ENCODE measurements at places on chromosomes 11 and 22.
A peak's percentile ranks its signal among the peaks of the same experiment; 100 is the strongest.

- DNase-seq: peak; percentile 18
Measured at GRCh38 chr11:114762408-114762807, 84.1 kb downstream of the NXPE2 start.

- no peak for DNase-seq
Measured at GRCh38 chr22:29148036-29148435, 57.7 kb upstream of the EMID1 start.

DNA sequence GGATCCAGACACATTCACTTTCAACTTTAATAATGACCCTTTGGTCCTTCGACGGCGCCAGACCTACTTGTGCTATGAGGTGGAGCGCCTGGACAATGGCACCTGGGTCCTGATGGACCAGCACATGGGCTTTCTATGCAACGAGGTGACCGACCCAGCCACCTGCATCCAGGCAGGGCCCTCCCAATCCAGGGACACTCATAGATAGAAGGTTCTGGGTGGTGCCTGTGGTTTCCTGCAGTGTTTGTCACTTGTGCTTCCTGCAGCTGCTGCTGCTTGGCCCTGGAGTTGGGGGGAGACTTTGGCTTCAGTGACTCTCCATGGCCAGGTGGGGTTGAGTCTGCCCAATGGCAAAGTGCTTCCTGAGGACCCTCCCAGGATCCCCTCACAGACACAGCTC is 7.3 kb downstream of the APOBEC3B start:
- no peak for DNase-seq

GRCh38 chr11:62921573-62922188 is 518 bp upstream of the CHRM1 start:
- peak; percentile 47 for DNase-seq

DNA sequence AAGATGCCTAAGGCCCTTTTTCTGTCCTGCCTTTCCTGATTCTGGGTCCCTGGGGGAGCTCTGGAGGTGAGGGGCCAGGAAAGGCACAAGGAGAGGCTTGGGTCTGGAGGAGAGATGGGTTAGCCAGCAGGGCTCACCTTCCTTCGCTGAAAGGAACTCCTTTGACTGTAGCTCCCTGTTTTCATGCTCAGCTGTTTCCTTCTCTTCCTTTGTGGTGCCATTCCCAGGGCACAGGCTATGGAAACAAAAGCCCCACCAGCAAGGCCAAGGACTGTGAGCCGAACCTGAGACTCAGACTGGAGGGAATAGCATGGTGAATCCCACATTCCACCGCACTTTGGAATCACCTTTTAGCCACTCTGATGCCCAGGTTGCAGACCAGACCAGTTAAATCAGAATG is 10.5 kb downstream of the SLC43A3 start:
- no peak for DNase-seq

DNA sequence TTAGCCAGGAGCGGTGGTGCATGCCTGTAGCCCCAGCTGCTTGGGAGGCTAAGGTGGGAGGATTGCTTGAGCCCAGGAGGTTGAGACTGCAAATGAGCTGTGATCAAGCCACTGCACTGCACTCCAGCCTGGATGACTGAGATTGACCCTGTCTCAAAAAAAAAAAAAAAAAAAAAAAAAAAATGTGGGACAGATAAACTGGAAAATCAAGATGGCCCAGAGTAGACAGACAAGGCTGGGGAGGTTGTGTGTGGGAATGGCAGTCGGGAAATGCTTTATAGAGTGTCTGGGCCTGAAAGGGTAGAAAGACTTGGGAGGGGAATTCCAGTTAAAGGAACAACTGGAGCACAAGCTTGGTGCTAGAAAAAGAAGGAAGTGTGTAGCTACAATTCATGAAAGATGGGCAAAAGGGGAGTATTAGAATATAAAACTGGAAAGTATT is 18.2 kb upstream of the WDR74 start:
- no peak for DNase-seq

GRCh38 chr22:32058656-32059260 is 15.7 kb downstream of the SLC5A1 start:
- no peak for DNase-seq

DNA sequence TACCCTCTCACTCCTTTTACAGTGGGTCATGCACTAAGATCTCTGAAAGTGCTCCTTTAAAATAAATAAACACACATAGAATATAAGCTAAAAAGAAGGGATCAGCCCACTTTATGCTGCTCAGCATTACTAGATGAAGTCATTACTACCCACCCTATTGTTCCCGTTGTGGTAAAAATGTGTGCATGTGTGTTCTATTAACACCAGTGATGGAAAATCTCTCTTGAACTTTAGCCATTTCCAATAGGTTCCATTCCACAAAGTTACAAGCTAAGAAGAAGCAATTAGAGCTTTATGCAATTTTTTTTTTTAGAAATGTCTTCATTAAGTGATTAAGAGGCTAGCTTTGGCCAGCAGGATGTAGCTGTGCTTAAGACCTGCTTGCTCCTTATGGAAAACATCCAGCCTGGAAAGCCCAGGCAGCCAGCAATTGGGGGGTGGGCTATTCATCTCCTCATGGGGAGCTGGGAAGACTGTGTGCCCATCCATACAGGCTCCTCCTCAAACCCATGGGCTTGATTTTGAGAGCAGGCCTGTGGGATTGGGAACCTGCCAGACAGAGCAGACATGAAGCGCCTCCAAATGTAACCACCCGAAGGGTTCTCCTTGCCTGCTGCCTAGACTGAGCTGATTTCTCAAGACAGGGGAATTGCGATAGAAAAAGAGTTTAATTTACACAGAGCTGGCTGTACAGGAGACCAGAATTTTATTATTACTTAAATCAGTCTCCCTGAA is 92.9 kb upstream of the PARVA start:
- no peak for DNase-seq

DNA sequence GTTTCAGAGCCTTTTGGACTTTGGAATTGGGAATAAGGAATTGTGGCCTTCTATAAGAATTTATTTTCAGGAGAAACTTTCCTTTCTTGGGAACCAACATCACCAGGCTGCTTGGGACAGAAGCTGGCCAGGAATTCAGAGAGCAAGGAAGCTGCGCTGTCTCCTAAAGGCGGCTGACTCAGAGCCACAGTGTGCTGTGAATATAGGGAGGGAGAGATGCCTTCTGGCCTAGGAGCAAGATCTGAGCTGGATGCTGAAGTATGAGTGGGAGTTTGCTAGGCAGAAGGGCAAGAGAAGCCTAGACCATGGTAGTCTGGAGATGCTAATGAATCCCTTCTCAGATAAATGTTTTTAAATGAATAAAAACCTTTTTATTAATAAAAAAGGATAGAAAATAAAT is 213.7 kb upstream of the TBCEL start:
- no peak for DNase-seq

DNA sequence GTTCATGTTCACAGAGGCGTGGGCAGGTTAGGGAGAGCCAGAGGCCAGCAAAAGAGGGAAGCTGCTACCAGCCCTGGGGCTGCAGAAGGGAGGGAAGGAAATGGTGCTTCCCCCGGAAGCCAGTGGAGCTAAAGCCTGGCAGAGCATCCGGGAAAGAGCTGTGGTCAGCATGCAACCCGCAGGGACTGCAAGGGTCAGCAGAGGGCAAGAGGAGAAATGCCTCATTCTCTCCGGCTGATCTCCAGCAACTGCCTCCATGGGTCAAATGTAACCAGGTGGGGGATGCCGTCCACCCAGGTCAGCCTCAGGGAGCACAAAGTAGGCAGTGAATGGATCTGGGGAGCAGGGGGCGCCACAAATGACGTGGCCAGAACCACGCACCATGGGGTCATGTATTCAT is 36.9 kb upstream of the PRR5 start:
- DNase-seq: peak; percentile 47

GRCh38 chr11:43925063-43925931 is 17.1 kb upstream of the C11orf96 start:
- no peak for DNase-seq

GRCh38 chr11:7523416-7524210 is 9.8 kb downstream of the PPFIBP2 start:
- DNase-seq: no peak

DNA sequence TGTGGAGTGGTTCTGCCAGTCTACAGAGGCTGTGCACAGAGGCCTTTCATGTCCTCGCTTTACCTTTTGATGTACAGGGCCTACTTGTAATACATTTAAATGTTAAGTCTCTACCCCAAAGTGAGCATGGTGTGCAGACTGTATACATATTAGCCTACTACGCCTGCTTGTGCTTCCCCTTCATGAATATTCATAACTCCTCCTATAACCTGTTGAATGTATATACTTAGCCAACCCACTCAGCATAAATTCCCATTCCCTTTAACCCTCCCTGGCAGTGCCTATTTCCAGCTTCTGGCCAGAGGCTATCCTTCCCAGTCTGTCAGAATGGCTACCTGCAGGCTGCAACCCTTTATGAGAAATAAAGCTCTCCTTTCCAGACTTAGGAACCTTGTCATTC is 116.1 kb downstream of the WNT11 start:
- no peak for DNase-seq

GRCh38 chr11:123800036-123800435 is 6.1 kb downstream of the OR6M1 start:
- no peak for DNase-seq

GRCh38 chr11:30825723-30826122 is 239.6 kb upstream of the MPPED2 start:
- no peak for DNase-seq

- no peak for DNase-seq
Measured at GRCh38 chr11:17145972-17146371, 61.8 kb downstream of the PIK3C2A start.

DNA sequence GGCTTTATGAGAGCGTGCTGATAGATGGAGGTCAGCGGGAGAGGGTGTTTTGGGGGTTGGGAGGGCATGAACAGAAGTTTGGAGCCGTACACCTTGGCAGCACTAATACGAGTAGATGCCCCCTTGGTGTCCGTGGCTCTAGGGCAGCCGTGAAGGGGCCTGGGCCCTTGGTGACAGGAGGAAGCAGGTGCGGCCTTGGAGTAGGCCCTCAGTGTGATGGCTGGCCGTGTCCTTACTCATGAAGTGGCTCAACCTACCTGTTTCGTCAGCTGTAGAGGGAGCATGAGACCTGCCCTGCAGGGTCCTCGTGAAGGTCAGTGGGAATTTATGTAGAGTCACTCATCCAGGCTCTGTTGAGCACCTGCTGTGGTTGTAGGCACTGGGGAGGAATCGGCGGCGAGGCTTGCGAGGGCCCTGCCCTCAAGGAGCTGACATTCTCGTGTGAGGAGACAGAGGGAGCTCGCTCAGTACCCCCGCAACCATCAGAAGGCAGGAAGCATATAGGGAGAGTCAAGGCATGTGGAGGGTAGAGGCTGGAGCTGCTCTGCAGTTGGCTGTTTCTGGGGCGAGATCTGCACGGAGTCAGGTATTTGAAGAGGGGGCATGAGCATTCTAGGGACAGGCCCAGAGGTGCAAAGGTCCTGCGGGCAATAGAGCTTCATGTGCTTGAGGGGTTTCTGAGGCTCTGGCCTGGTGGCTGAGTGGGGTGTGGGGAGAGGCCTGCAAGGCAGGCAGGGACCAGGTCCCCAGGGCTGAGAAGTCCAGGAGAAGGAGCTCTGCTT is 39.6 kb downstream of the TBC1D22A start:
- DNase-seq: no peak

- no peak for DNase-seq
Measured at GRCh38 chr11:35540526-35540925, 15.1 kb upstream of the PAMR1 start.

DNA sequence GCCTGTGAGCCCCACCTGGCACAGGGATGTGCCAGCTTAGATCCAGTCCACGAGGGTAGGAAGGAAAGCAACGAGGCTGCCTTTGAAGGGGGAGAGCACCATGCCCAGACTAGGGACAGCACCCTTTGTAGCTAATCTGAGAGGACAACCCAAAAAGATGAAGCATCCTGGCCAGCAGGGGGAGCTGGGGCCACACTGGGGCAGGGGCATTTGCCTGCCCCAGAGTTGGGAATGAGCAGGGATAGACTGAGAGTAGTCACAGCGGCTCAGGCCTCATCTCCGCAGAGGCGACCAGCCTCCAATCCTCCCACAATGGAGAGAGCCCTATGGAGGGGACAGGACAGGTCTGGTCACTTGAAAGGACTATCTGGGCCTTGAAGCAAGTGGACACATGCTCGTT is 16.4 kb downstream of the LMO1 start:
- no peak for DNase-seq

- DNase-seq: no peak
Measured at GRCh38 chr11:6544921-6545850, 48.1 kb downstream of the DNHD1 start.

GRCh38 chr11:61978703-61979661 is 11.5 kb upstream of the FTH1 start:
- DNase-seq: no peak

DNA sequence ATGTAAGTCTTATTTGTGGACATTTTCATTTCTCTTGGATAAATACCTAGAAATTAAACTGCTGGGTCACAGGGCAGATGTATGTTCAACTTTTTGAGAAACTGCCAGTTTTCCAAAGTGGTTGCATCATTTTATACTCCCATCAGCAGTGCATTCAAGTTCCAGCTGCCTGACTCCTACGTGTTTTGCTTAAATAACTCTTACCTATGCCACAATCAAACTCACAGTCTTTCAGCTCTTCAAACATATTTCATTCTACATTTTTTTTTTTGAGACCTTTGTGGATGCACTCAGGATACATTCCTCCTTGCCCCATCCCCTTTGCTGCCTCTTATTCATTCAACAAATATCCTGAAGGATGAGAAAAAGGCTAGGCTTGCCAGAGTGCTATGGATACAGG is 9.2 kb downstream of the TCF20 start:
- DNase-seq: no peak

Measured in anterior cingulate cortex (tissue), 58 donors.